ENCODE measurements at places on chromosomes 7 and 10.
A peak's percentile ranks its signal among the peaks of the same experiment; 100 is the strongest.

- no peak for DNase-seq
These were observed 76.6 kb upstream of the ABI1 start for GRCh38 chr10:26937371-26937770.

- no peak for DNase-seq
These were observed 18.5 kb upstream of the SAR1A start for GRCh38 chr10:70188768-70189167.

DNA sequence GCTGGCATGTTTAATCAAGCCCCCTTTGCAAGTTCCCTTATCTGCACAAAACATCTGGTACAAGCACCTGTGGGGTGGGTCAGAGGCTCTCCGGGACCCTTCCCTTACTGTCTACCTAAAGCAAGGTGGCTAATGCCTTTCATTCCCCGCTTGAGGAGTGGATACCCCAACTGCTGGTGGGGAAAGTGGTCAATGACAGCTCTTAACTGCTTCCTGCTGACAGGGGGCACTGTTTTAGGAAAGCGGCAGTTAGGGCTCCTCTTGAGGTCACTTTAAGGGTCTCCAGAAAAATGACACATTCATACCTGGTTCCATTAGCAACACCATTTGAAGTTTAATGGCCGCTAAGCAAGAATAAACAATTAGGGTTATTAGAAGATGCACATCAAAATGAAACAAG is 761.8 kb upstream of the PHF14 start:
- DNase-seq = no peak

DNA sequence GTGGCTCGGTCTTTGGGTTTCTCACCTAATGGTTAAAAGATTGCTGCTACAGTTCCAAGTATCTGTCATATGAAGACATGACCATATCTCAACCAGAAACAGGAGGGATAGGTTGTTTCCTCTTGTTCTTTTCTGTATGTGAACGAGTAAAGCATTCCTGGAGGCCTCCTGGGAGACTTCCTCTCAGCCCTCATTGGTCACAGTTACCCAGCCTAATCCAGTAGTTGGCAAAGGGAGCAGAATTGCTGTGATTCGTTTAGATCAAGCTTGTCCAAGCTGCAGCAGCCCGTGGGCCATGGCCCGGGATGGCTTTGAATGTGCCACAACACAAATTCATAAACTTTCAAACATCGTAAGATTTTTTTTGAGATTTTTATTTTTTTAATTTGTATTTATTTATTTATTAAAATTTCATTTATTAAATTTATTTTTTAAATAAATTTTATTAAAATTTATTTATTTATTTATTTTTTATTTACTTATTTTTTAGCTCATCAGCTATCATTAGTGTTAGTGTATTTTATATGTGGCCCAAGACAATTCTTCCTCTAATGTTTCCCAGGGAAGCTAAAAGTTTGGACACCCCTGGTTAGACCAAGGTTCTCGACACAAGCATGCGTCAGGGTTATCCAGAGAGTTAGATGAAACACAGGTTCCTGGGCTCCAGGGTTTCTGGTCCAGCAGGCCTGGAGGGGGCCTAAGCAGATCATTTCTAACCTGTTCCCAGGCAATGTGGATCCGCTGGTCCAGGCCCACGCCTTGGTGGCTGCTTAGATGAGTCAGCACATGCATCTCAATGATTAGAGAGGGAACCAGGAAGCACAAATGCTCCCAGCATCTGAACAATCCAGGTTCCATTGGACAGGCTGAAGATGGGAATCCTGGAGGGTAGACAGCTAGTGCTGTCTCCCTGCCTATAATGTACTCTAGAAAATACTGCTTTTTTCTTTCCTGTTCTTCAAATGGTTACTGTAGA is 25.6 kb downstream of the CDC123 start:
- peak; percentile 8 for DNase-seq

GRCh38 chr10:112637901-112638300 is 190.9 kb downstream of the VTI1A start:
- no peak for DNase-seq

GRCh38 chr10:58661336-58661735 is 148.7 kb downstream of the BICC1 start:
- DNase-seq = no peak

DNA sequence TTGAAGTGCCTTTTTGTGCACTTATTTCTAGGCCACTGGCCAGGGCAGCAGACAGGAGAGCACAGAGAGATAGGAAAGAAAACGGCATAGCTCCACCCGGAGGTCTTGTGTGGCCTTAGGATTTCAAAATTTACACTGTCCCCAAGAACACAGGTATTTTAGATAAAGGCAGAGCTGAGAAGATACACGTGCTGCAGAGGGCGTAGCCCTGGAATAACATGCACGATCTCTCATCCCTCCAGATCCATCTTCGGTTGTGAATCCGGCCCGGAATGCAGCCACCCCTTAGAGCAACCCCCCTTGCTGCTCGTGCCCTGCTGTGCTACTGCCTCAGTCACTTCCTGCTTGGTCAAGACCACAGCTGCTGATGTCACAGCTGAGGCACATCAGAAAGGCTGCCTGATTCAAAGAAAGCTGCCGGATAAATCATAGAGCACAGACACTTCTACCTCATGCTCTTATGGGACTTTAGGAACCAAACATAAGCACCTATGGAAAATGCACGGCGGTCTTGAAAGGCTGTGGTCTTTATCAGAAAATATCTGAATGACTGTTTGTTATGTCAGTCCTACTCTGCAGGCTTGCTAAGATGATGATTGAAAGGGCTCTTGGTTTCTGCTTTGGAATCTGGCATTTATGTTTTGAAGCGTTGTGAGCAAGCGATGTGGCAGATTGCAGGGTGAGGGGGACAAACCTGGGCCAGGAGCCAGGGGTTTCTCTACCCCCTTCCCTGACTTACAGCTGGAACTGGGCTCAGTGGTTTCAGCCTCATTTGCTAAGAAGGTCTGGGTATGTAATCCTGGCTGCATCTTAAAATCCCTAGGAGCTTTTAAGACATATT is 152.0 kb downstream of the SVIL start:
- peak; percentile 49 for DNase-seq

DNA sequence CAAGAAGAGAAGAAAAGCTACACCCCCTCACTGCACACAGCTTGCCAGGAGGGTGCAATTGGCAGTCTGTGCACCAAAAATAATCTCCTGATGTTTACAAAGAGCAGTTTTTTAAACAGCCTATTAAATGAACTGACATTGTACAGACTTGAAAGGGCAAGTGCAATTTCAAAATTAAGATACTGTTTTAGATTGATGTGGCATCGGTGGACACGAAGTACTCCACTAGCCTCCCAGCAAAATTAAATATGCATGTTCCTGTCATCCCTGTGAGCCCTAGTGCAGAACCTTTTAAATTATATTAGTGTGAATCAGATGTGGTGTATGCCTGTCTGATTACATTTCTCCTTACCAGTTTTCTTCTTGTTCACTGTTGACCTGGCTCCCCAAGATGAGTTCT is 87.9 kb downstream of the WIPF3 start:
- DNase-seq = no peak

DNA sequence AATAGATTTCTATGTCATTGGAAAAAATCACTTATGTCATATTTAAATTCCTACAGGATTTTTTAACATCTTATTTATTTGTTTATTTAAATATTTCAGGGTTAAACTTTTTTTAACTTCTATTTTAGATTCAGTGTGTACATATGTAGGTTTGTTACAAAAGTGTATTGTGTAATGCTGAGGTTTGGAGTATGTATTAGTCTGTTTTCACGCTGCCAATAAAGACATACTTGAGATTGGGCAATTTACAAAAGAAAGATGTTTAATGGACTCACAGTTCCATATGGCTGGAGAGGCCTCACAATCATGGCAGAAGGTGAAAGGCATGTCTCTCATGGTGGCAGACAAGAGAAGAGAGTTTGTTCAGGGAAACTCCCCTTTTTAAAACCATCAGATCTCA is 65.4 kb downstream of the MGAM2 start:
- no peak for DNase-seq

- no peak for DNase-seq
These were observed 56.7 kb downstream of the GRK5 start for GRCh38 chr10:119263951-119264617.

- DNase-seq = no peak
These were observed 8.0 kb downstream of the SEPHS1 start for GRCh38 chr10:13340068-13340467.

- DNase-seq = no peak
These were observed 906.8 kb downstream of the CNTNAP2 start for GRCh38 chr7:147023440-147023839.

Measured in iPS-NIHi11 (cell line).